ENCODE measurements at places on chromosomes 5 and 9. TPM values are rescaled to one million over a fixed set of nuclear protein-coding genes. Genes with fewer than 3 reads are reported as not detected.
A peak's percentile ranks its signal among the peaks of the same experiment; 100 is the strongest.

DNA sequence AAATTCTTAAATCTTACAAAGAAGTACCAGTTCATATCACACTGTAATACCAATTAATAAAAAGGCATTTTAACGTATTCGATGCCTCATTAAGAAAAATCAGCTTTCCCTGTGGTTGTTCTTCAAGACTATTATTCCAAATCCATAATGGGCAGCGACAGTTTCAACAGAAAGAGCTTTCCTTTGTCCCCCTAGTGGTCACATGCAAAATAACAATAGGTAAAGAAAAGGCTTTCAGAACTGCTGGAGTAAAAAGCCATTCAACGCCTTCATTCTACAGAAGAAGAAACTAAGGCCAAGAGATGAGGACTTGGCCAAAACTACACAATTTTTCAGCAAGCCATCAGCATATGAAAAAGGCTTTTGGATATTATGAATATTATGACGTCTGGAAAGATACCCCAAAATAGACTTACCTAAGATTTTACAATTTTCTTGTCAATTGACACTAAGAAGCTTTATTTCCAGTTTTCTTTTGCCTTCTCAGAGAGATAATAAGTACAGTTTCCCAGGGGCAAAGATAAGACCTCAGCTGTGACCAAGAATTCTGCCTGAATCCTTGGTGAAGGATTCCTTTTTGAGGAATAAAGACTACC lies 6.7 kb upstream of the CDH6 start:
- DNase-seq: no peak

GRCh38 chr5:8114597-8115266 lies 245.8 kb downstream of the MTRR start:
- DNase-seq: no peak

DNA sequence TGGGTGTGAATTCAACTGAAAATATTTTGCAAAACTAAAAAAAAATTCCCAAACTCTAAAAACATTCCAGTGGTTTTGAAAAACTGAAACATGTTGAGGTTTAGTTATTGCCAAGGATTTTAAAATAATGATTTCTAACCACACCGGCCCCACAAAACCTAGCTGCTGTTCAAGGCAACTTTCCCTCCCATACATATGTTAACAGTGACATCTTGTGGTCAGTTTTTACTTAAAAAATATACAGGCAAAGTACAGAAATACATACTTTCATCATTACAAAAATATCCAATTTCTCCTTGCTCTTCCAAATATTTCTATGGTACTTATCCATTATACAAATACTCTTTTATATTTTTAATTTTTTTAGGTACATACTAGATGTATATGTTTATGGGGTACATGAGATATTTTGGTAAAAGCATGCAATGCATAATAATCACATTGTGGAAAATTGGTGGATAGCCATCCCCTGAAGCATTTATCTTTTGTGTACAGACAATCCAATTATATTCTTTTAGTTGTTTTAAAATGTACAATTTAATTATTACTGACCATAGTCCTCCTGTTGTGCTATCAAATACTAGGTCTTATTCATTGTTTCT lies 34.4 kb upstream of the MRPS30 start:
- peak; percentile 42 for DNase-seq

DNA sequence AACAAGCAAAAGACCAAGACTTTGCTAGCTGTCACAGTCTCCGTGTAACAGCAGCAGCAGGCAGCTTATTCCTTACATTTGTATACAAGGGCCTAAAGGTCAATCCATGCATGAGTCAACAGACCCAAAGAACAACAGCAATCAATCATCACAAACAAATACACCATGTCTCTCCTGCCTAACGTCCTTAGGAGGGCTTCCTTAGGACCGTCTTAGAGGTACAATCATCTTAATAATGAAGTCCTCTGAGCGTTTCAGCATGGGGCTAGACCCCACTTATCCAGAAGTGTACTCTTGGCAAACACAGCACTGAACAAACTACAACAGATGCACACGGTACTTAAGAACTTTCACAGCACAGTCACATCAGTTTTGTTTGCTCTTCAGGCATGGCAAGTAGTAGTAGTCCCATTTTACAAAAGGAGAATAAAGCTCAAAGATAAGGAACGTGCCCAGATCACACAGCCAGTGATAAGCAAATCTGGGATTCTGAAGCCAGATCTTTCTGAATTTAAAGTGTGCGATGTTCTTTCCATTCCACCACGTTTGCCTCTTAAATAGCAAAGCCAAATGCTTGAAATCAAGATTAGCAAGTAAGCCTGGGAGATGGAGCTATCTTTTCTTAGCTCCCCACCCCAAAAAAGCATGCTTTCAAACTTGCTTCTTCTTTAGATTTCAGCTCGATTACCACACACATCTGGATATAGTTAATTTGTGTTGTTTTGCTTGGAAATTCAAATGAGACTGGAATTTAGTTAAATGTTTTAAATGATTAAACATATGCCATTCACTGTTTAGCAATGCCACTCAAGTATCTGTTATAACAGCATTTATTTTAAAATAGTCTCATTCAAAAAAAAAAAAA lies 24.2 kb downstream of the PSMB7 start:
- DNase-seq: no peak

DNA sequence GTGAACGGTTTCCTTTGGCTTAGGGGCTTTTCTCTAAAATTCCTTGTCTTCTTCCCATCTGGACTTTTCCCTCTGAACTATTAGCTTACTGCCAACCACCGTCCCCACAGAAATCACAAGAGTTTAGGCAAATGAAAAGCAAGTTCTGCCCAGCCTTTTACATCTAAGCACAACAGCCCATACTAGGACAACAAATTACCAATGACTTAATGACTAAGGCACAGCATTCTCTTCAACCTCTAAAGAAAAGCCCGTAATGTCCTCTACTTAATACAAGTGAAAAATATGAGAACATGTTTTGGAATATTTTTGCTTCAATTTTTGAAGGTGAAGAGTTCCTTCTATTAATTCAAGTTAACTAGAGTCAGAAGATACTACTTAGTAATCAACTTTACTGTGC lies 1.2 kb downstream of the ZBTB5 start:
- DNase-seq: peak; percentile 18

GRCh38 chr5:171342362-171343111 lies 33.5 kb downstream of the TLX3 start:
- peak; percentile 69 for DNase-seq

DNA sequence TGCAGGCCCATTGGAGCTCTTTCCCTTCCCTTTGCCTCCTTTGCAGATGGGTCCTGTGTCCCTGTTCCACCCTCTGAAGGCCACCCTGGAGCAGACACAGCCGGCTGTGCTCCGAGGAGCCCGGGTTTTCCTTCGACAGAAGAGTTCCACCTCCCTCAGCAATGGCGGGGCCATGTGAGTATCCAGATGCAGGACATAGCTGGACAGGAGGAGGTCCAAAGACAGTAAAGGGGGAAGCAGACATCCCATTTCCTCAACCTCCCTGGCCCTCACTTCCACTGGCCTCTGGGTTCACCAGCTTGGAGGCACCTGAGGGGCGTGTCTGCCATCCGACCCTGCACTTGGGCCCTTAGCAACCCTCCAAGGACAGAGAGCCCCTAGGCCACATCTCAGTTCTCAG lies 237.9 kb downstream of the CACNA1B start:
- DNase-seq: no peak

GRCh38 chr9:73892335-73892734 lies 604.8 kb upstream of the RORB start:
- DNase-seq: no peak

- no peak for DNase-seq
Observed at GRCh38 chr5:155546075-155546474, 532.5 kb downstream of the KIF4B start.

DNA sequence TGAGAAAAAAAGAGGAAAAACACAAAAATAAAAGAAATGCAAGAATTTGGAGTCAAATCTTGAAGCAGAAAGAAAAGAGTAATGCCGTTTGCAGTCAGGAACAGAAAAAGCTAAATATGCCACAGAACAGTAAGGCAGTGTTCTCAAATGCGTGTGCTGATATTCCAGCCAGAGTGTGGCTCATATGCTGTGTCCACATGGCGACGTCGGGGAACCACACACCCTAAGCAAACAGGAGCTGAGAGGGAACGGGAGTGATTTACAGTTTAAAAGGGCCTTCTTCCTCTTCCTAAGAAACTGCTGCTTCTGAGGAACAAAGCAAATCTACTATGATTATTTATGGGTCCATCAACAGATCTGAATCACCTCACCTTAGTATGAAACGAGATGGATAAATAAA lies 42.7 kb downstream of the DDX31 start:
- no peak for DNase-seq

DNA sequence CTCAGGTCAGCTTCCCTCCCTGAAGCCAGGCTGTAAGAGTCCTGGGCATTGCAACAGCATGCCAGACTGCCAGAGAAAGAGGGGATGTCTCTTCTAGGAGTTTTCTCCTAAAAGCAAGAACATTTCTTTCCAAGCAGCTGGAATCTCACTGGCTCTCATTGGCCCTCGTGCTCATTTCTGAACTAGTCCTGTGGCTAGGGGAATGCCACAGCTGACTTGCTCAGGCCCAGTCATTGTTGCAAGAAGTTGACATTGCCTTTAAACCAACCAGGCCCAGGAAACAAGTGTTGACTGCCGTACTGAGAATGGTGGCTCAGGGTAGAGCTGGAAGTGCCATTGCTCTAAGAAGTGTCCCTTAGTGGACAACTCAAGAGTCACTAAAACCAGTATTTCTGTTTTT lies 15.0 kb upstream of the CEP120 start:
- DNase-seq: no peak

GRCh38 chr9:107738789-107739188 lies 249.2 kb upstream of the KLF4 start:
- no peak for DNase-seq

DNA sequence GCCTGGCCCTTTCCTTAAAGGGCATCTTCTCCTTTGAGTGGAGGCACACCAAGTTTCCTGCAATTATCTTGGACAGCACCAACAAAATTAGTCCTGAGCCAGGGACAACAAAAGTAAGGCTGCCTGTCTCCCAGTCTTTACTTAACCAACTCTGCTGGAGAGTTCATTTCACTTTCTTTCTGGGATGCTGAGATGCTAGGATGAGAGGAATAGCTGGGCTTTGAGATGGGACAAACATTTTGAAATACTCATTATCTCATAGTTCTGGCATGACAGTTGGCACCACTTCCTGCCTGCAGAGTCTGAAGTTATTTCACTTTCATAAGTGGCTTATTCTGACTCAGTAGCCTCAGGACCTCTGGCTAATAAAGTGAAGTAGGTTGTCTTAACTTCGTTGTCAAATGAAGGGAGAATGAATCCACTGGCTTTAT lies 157.0 kb downstream of the C9orf152 start:
- DNase-seq: peak; percentile 67

DNA sequence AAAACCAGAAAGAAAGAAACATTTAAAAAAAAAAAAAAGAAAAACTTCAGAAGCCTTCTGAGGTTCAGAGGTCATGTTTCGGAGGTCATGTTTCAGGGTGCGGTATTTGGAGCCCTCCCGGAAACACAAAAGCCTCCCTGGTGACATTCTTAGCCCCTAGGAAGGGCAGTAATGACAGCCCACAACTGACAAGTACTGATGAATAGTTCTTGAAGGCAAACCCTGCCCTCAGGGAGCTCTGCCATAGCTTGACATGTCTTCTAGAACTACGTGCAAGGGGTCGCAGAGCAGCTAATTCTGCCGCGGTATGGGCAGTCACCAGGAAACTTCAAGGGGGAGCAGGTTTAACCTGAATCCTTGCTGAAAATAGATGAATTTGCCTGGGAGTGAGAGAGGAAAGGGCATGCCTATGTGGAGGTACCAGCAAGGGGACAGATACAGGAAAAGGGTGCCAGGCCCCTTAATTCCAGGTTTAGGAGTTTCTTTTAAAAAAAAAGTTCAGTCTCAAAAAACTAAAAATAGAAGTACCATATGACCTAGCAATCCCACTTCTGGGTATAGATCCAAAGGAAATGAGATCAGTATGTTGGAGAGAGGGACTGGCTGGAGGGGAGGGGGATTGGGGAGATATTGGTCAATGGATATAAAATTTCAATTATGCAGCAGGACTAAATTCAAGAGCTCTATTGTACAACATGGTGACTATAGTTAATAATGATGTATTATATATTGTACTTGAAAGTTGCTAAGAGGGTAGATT lies 98.4 kb downstream of the C9orf152 start:
- DNase-seq: no peak

- no peak for DNase-seq
Observed at GRCh38 chr5:145471831-145472612, 363.1 kb downstream of the PRELID2 start.

DNA sequence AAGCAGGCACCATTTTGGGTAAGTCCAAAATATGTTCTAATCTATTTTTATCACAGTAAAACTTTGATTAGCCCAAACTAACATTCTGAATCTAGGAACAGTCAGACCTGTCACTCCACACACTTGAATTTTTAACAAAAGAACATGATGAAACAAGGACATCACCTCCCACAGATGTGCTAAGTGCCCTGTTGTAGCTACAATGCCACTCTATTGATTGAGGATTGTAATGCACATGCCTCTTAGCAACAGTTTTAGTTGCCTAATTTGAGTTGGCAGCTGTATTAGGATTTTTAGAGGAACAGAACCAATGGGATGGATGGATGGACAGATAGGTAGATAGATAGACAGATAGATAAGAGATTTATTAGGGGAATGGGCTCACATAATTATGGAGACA lies 20.3 kb upstream of the RNF20 start:
- no peak for DNase-seq

GRCh38 chr9:117091529-117091928 lies 323.3 kb downstream of the ASTN2 start:
- DNase-seq: no peak

- DNase-seq: no peak
Observed at GRCh38 chr5:17364987-17365810, 132.8 kb upstream of the TAF11L2 start.

DNA sequence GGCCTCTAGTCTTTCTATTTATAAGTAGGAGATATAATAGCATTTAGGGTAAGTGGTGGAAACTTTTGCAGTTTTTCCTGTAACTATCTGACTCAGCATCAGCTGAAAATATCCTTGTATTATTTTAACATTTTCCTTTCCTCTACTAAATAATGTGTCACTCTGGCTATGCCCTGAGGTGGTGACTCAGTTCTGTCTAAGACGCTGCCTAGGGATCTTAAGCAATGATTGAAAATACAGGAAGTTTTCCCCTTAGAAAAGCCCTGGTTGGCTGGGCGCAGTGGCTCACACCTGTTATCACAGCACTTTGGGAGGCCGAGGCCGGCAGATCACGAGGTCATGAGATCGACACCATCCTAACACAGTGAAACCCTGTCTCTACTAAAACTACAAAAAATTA lies 9.3 kb upstream of the EDIL3 start:
- peak; percentile 87 for DNase-seq

LTC4S gene
- total RNA-seq: 0.39 TPM

PCDHGB4 gene
- total RNA-seq: 10.6 TPM

OR13C2 gene
- total RNA-seq: not detected

F2RL2 gene
- 0.25 TPM for total RNA-seq

TAF11L6 gene
- not detected for total RNA-seq

RNF224 gene
- total RNA-seq: not detected

SVEP1 gene
- under 0.01 TPM for total RNA-seq

TRAF1 gene
- total RNA-seq: 0.51 TPM

TMEM161B gene
- total RNA-seq: 6.4 TPM

C6 gene
- total RNA-seq: not detected

SPINK6 gene
- not detected for total RNA-seq

PCDHB7 gene
- 0.26 TPM for total RNA-seq

TSSK1B gene
- not detected for total RNA-seq
